Prostate gland (tissue), 2 donors: ENCODE measurements at places on chromosomes 1 and 21. TPM values are rescaled to one million over a fixed set of nuclear protein-coding genes. Genes with fewer than 3 reads are reported as not detected.

Gene DNALI1
- 23.8 TPM for total RNA-seq

Gene TNFRSF18
- total RNA-seq, result 3.1 TPM

DNA sequence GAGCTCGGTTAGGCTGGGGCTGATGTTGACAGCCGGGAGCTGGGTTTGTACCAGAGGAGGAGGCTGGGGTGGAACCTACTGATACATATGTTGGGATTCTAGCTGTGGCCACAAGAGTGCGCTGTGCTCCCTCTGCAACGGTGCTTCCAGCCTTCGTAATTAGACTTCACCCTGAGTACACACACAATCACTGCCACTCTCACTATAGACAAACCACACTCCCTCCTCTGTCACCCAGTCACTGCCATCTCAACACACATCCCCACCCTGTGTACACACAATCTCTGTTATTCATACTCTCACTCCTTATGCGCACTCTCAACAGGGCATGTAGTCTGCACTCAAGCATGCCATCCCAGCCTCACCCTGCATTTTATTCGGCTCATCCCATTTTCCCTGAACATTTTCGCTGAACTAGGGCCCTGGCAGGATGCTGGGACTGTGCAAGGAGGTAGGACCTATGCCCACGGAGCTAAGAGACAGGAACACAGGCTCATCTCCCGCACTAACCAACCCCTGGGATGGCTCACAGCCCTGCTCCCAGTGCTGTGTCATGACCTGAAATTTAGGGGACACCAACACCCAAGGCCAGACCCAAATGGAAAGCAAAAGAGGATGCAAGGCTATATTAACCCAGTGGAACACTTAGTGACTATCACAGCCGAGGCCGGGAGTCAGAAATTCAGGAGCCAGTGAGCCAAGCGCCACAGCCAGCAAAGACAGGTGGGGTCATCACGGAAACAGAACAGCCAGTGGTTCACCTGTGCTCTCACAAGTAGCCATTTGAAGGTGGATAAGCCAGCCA lies 5.7 kb downstream of the GJB3 start:
- DNase-seq, result peak; percentile 84
- no peaks in the 10 kb centered on the region for H3K36me3 ChIP-seq
- H3K27me3 ChIP-seq, result no peaks in the 10 kb centered on the region
- H3K4me1 ChIP-seq, result no peaks in the 10 kb centered on the region
- H3K27ac ChIP-seq, result no peak overlapping the region

GRCh38 chr1:20978413-20978812 lies 191.3 kb upstream of the HP1BP3 start:
- no peak overlapping the region for H3K4me3 ChIP-seq
- H3K27ac ChIP-seq, result no peak overlapping the region
- no peaks in the 10 kb centered on the region for H3K36me3 ChIP-seq
- H3K4me1 ChIP-seq, result no peaks in the 10 kb centered on the region

GRCh38 chr1:19087017-19087736 lies 122.9 kb downstream of the UBR4 start:
- peaks cover 29% of the 10 kb centered on the region for H3K36me3 ChIP-seq
- H3K27ac ChIP-seq, result peak overlapping the region; percentile 28
- peaks cover 16% of the 10 kb centered on the region for H3K4me1 ChIP-seq
- no peak overlapping the region for H3K4me3 ChIP-seq
- peak; percentile 56 for DNase-seq

- no peaks in the 10 kb centered on the region for H3K4me1 ChIP-seq
- H3K4me3 ChIP-seq, result no peak overlapping the region
- no peaks in the 10 kb centered on the region for H3K27me3 ChIP-seq
- no peaks in the 10 kb centered on the region for H3K36me3 ChIP-seq
These were observed 8.7 kb downstream of the CD247 start for GRCh38 chr1:167509587-167509986.

- H3K4me3 ChIP-seq, result no peak overlapping the region
- H3K27me3 ChIP-seq, result no peaks in the 10 kb centered on the region
- no peaks in the 10 kb centered on the region for H3K4me1 ChIP-seq
- DNase-seq, result no peak
- H3K27ac ChIP-seq, result no peak overlapping the region
- H3K36me3 ChIP-seq, result peaks cover 5% of the 10 kb centered on the region
These were observed 64.3 kb downstream of the ANKRD13C start for GRCh38 chr1:70290218-70290617.

GRCh38 chr1:61101536-61101935 lies 19.2 kb downstream of the NFIA start:
- no peak for DNase-seq
- H3K27ac ChIP-seq, result peak overlapping the region; percentile 9
- no peaks in the 10 kb centered on the region for H3K27me3 ChIP-seq
- no peaks in the 10 kb centered on the region for H3K36me3 ChIP-seq
- H3K4me3 ChIP-seq, result no peak overlapping the region

GRCh38 chr1:53511323-53511932 lies 52.2 kb downstream of the DMRTB1 start:
- H3K4me1 ChIP-seq, result peaks cover 19% of the 10 kb centered on the region
- H3K27ac ChIP-seq, result peak overlapping the region; percentile 74
- H3K4me3 ChIP-seq, result no peak overlapping the region
- H3K36me3 ChIP-seq, result no peaks in the 10 kb centered on the region
- H3K27me3 ChIP-seq, result no peaks in the 10 kb centered on the region

GRCh38 chr1:180392020-180392419 lies 110.4 kb downstream of the ACBD6 start:
- H3K36me3 ChIP-seq, result no peaks in the 10 kb centered on the region
- H3K27ac ChIP-seq, result no peak overlapping the region
- H3K4me3 ChIP-seq, result no peak overlapping the region
- no peaks in the 10 kb centered on the region for H3K4me1 ChIP-seq

DNA sequence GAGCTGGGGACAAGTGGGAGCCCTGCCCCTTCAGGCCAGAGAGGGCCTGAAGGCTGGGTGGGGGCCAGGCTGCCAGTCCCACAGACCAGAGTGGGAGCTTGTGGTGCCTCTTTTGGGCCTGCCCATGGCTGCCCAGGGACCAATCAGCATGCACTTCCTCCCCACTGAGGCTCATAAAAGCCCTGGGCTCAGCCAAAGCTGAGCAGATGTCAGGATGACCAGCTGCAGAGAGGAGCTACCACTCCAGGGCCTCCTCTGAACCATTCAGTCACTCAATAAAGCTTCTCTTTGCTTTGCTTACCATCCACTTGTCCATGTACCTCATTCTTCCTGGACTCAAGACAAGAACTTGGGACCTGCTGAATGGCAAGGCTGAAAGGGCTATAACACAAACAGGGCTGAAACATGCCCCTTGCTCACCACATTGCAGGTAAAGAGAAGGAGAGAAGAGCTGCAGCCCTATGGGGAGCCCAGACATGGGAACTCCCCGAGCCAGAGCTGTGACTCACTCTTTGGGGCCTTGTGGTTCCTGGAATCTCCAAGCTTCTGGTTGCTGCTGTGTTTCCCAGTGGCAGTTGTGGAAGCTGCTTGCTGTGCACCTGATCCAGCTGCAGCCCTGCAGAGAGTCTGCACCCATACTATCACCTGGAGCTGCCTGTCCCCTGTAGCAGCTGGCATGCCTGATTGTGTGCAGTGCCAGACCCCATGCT lies 82.0 kb downstream of the OLFML3 start:
- H3K27ac ChIP-seq, result no peak overlapping the region
- DNase-seq, result no peak
- no peaks in the 10 kb centered on the region for H3K36me3 ChIP-seq
- no peak overlapping the region for H3K4me3 ChIP-seq
- H3K4me1 ChIP-seq, result no peaks in the 10 kb centered on the region

DNA sequence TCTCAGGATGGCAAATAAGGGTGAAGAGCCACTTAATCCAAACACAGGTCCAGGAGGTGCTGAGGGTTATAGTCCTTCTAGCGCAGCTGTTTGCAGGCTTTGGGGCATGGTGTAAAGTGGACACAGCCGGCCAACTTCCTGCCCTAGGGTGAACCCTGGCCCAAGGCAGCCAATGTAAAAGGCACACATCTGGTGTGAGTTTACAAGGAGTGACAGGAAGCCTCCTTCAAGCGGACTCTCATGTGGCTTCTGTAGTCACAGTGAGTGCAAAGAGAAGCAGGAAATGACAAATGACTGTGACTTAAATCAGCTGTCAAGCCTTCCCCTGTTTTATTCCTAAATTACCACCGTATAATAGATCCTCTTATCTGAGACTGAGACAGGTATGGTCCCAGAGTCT lies 213.0 kb downstream of the CRB1 start:
- H3K4me3 ChIP-seq, result no peak overlapping the region
- H3K4me1 ChIP-seq, result no peaks in the 10 kb centered on the region
- no peak overlapping the region for H3K27ac ChIP-seq
- no peaks in the 10 kb centered on the region for H3K36me3 ChIP-seq

- DNase-seq, result peak; percentile 38
- H3K4me1 ChIP-seq, result peaks cover 18% of the 10 kb centered on the region
- H3K4me3 ChIP-seq, result no peak overlapping the region
These were observed 49.7 kb upstream of the MACF1 start for GRCh38 chr1:39154553-39155421.
